Head of caudate nucleus (tissue), 42 donors: ENCODE measurements at places on chromosomes 5 and 9.

DNA sequence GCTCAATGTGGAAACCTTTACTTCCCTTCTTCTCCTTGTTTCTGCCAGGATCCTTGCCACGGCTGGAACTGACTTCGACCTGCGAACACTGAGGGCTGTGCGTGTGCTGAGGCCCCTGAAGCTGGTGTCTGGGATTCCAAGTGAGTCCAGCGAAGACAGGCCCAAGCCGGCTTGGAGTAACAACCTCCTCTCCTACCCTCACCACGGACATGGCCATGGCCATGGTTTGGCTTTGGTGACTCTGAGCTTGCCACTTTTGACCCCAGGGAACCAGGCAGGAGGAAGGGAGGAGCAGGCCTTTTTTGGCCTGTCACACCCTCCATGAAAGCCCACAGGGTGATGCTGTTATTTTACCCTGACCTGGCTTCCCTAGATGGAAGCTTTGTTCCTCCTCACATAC, 35.5 kb downstream of the CACNA1B start:
- DNase-seq: no peak

GRCh38 chr5:137372016-137372772, 126.9 kb downstream of the SPOCK1 start:
- no peak for DNase-seq

DNA sequence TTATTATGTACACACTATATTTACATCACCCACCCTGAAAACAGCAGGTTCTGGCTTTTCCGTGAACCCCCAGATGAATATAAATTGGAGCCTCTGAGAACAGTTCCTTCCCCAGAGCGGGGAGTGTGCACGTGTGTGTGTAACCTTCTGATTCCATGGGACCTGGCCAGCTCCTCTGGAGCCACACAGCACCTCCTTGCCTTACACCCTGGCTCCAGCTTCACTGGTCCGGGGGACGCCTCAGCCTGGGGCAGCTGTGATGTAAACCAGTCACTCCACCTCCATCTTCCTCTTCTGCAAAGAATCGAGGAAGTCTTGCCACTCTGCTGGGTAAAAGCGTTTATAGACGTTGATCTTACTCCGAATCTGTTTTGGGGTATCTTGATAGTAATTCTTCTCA, 4.4 kb downstream of the NOP16 start:
- no peak for DNase-seq

DNA sequence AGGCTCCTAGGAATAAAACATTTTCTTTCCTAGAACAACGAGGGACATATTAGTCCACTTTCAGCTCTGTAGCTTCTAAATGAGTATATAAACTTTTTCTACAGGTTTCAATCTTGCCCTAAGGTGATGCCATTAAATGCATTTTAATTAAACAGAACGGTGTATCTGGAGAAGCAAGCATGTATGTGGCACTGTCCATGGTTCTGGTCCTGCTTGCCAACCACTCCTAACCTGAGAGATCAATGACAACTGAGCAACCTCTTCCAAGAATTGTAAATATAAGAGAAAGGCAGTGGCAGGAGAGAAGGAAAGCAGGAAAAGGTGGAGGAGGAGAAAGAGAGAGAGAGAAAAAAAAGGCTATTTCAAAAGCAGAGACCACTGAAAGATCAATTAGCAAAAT, 95.6 kb upstream of the SPOCK1 start:
- no peak for DNase-seq

DNA sequence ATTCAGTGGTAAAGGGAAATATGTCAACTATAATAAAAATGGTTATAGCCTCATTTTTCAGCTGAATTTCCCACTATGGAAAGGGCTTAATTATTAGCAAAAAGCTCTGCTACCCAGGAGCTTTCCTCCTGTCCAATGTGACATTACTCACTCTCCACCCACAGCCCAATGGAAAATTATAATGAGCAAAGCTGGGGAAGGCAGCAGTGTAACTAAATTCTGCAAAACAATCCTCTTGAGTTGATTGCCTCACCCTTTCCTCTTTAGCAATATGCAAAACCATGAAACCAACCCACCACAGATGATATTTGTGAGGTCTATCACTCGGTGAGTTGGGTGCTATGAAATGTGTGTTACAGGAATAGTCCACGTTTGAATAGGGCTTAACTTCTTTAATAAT, 14.0 kb upstream of the PLPPR1 start:
- no peak for DNase-seq

GRCh38 chr5:123718238-123718637, 206.3 kb downstream of the CSNK1G3 start:
- DNase-seq: no peak

DNA sequence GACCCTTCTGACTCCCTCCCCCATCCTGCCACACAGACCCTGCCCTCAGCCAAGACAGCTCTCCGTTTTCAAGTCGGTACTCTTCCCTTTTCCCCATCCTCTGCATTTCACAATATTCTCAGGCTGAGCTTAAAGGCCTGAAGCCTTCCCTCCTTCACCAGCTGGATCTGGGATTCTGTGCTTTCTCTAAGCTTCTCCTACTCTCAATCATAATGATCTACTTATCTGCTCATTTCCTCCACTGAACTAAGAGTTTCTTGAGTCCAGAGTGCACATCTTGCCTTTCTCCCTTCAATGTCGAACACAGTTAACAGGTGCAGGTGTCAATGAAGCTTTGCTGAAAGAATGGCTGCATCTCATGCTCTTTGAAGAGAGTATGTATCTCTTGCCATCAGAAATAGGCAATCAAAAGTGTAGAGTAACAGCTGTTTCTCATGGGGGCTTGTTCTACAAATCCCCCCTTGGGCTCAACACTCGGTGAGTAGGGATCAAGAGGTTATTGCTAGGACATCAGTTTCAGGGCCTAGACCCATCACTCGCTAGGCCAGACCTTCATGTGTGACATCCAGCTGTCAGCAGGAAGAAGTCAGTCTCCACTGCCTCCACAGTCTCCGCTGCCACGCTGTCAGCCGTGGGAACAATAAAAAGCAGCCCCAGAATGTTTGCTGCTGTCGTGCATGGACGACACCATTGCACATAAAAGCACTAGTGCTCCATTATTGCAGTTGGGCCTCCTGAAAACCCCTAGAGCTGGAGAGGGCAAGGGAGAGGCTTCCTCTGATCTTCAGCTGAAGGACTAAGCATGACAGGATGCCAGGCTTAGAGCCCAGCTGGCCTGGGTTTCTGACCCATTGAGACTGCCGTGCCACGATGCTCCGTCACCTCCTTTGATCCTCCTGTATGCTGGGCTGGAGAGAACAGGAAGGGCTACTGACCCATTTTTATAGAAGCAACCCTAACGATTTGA, 23.7 kb downstream of the TRAF1 start:
- DNase-seq: no peak

DNA sequence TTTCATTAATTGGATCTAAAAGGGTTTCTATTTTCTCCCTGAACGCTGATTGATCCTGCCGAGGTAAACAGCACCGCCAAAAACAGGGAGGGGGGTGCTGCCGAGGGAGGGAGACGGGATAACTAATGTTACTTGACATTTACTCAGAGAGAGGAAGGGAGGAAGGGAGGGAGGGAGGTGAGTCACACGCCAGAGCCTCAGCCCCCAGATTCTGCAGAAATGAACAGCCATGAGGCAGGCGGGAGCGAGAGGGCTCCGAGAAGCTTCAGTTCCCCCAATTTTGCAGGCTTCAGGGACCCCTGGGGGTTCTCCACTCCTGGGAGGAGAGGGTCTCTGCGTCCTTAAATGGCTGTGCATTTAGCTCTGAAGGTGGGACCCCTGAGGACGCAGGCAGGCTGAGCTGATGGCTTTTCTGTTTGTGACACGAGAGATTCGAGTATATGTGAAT, 59.1 kb upstream of the IER5L start:
- peak; percentile 53 for DNase-seq

GRCh38 chr5:111929867-111930266, 172.9 kb upstream of the NREP start:
- no peak for DNase-seq

DNA sequence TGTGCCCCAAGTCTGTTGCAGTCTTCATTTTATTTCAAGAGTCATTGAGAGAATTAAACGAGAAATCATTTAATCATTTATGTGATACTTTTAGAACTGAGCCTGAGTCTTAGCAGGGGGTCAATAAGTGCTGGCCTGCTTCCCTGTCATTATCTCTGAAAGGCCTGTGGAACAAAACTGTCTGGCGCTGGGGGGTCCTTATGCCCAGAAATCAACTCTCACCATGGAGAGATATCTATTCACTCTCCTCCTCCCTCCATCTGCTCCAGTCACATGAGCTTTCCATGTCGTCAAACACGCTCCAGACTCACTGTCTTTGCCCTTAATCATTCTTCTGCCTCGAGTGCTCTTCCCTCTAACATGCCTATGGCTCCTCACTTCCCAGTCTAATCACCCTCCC, 136.8 kb downstream of the ESM1 start:
- no peak for DNase-seq

GRCh38 chr5:54309691-54310432, 511 bp downstream of the ARL15 start:
- peak; percentile 26 for DNase-seq

- no peak for DNase-seq
Measured at GRCh38 chr5:6743161-6743560, 29.9 kb downstream of the TENT4A start.

- no peak for DNase-seq
Measured at GRCh38 chr5:921456-922435, 29.1 kb downstream of the TRIP13 start.

GRCh38 chr5:72556351-72557166, 49.3 kb upstream of the ZNF366 start:
- DNase-seq: peak; percentile 50

DNA sequence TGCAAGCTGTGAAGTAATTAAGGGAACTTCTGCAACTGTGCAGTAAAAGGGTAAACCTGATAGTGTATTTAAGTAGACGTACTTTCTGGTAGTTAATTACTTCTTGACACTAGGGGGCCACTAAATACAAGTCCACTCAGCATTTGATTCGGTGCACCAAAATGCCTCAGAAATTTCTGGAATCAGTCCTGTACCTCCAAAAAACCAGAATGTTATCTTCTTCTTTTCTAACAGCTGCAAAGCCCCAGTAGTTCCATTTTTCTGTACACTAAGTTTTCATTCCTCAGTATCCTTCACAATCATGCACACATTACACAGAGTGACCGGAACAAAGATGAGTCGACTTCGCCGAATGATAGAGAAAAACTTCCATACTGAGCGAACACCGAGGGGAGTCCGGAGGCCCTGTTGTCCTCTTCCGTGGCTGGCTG, 484 bp downstream of the GFM2 start:
- no peak for DNase-seq

DNA sequence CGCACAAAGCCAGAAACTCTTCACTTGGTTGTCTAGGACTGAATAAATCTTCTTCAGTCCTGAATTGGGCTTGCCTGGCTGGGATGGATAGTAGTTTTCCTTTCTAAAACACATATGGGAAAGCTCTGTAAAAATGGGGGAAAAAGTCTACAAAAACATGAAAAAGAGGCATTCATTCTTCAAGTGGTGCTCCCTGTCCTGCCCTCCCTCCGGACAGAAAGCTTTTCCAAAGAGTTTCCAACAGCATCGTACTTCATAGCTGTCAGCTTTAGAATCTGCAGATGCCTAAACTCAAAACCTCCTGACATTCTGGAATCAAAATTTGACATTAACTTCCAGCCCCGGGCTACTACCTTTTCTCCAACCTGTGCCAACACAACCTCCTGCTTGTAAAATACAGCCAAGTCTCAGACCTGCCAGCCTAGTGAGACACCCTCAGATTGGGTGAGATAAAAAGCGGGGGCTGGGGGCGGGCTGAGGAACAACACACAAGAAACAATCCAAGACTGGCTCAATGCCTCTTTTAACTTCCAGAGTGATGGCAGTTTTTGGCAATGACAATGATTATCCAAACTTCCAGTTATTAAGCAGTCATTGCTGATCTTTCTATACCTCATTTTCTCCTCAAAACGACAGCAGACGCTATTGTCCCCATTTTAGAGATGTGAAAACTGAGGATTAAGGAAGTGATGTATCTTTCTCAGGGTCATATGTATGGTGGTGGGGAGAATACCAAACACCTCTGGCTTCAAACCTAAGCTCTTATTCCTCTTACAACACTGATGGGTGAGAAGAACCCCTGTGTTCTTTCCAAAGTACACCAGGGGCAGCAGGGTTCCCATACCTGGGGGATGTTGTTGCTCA, 1.3 kb downstream of the TNC start:
- no peak for DNase-seq

- DNase-seq: no peak
Measured at GRCh38 chr9:113734826-113735225, 141.3 kb upstream of the ZNF618 start.

GRCh38 chr5:81065492-81065891, 105.3 kb downstream of the RASGRF2 start:
- DNase-seq: no peak

DNA sequence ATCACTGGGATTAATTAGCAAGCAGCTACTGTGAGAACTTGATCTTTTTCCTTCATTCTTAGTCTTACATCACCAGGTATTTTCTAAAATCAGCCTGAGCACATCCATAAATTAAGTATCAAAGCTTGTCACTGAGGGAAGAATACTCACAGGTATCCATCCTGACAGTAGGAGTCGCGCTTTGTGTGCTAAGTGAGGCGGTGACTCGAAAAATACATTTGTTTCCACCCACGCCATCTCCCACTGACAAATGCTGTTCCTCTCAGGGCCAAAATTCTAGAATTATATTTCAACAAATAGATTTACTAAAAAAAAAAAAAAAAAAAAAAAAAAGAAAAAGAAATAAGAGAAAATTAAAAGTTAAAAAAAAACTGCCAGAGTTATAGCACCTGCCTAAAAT, 34.1 kb upstream of the GABRB2 start:
- DNase-seq: peak; percentile 65

GRCh38 chr5:18142831-18143230, 508.6 kb downstream of the TAF11L14 start:
- no peak for DNase-seq

DNA sequence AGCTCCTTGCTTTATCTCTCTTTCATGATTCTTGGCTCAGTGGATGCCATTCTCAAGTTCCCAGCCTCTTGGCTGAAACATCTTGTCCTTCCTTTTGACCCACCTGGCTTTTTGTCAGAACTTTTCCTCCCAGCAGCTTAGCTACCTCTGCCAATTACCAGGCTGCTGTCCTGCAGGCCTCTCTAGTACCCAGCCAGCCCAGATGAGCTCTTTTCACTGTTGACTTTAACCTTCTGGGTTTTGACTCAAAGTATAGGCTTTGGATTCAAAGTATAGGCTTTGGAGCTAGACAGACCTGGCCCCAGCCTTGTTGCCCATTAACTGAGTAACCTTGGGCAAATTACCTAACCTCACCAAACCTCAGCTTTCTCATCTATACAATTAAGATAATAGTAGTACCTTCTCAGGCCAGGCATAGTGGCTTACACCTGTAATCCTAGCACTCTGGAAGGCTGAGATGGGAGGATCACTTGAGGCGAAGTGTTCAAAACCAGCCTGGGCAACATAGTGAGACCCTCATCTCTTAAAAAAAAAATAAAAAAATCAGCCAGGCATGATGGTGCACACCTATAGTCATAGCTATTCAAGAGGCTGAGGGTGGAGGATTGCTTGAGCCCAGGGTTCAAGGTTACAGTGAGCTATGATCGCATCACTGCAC, 6.6 kb upstream of the TMEFF1 start:
- no peak for DNase-seq

DNA sequence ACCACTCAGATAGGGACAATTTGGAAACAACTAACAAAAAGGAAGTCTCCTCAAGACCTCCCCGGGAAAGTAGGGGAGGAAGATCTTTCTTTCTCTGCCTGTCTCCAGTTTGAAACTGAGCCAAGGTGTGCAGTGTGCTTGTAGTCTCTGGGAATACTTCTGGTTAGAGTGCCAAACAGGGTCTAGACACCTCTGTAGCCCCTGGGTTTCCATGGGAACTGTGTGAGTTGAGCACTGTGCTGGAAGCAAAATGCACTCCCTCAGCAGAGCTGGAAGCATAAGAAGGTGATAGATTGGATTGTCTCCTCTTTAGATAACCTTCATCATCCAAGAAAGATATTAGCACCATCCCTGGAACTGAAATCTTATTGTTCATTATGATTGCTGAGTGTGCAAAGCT, 129.2 kb upstream of the TNPO1 start:
- DNase-seq: no peak
